CD8-positive, alpha-beta T cell (primary cell): ENCODE measurements at places on chromosomes 5 and 9. TPM values are rescaled to one million over a fixed set of nuclear protein-coding genes. Genes with fewer than 3 reads are reported as not detected.
A peak's percentile ranks its signal among the peaks of the same experiment; 100 is the strongest.

GRCh38 chr5:55986931-55987330 lies 7.8 kb downstream of the IL6ST start:
- no peak for DNase-seq

Gene TMEM174
- total RNA-seq: not detected

DNA sequence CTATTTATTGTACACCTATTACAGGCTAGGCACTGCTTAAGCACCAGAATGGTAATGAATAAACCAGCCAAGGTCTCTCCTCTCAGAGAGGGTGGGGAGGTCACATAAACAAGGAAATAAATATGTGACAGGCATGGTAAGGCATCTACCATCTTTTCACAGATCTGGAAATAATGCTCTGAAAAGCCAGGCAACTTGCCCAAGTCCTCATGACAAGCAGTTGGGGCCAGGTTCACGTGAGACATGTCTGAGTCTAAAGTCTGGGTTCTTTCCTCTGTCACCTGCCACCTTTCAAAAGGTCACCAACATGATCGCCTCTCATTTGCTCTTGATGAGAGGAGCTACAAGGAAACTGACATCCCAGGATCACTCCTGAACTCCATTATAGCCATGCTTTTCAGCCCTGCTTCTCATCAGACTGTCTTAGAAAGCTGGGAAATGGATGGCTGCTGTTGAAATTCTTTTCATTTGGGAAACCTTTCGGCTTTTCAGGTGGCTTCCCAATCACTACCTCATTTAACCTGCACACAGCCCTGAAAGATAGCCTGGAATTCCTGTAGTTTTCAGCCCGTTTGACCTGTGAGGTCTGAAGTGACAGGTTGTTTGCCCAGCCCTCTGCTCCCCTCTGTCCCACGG lies 123.1 kb downstream of the CRB2 start:
- DNase-seq: no peak

DNA sequence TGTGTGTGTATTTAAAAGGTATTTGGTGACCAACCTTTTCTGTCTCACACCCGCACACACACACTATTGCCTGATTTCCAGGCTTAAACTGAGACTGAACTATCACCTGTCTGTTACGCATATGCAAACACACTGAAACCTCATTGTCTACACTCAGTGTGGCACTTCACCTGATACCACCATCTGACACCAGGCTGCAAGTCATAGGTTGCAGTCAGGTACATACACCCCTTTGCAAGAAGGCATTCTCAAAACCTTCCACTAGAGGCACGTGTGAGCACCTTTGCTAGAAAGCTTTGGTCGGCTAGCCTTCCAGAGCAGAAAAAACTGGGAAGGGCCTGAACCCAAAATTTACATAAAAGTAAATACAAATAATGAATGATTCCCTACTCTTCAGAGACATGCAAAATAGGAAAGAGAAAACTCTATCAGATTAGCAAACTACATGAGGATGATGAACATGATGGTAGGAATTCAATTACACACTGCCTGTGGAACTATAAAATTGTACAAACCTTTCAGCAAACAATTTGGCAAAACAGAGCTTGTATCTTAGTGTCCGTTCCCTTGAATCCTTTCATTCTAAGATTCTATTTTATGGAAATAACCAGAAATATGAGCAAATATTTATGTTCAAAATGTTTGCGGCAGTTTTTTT lies 5.9 kb upstream of the FOXD1 start:
- peak; percentile 45 for DNase-seq

GRCh38 chr5:146016764-146017484 lies 80.5 kb downstream of the SH3RF2 start:
- DNase-seq: no peak

Gene PLPP7
- total RNA-seq: not detected

DNA sequence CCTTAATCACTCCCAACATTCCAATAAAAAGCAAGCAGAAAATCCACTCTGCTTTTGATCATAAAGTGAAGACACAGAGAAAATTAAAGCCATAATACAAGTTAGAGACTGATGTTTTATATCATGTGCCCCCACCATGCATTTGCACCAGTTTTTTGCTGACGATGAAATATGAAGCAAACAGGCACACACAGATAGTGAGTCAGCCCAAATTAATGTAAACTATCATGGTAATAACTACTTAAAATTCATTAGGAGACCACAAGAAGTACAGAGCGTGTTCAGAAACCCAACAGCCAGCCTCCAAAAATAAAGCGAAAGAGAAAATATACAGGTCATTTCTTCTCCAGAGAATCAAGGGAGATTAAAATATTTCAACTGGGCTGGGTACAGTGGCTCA lies 46.4 kb upstream of the KDM4C start:
- DNase-seq: no peak
